Pulmonary artery endothelial cell (primary cell): ENCODE measurements at places on chromosomes 6 and 20.

DNA sequence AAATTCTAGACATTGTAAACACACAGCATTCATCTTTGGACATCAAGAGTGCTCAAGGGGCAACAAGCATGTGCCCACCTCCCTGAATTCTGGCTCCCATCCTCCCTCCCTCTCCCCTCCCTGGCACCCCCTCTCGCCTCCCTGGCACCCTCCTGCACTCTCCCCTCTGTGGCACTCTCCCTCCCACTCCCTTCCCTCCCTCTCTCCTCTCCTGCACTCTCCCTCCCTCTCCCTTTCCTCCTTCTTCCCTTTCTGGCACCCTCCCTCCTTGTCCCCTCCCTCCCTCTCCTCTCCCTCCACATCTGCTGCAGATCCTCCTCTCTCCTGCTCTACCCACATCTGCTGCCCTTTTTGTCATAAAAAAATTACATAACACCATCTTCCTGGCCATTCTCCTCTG, 113.0 kb upstream of the SLC22A23 start:
- no peak for DNase-seq

DNA sequence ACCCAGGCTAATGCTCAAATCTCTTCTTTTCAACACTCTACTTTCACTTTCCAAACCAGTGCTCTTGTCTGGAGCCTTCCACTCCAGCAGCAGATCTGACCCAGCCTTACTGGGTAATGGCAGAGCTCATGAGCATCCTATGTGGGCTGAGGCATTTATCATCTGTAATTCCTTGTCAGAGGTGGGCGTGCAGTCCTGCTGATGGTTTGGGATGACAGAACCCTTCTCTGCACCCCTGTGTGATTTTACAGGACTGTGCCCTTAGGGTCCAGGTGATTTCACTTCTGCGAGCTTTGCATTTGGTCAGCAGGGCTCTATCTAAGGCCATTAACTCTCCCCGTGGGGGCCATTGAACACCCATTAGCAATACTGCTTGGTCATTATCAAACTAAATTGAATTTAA, 55.4 kb downstream of the LAMA4 start:
- no peak for DNase-seq

DNA sequence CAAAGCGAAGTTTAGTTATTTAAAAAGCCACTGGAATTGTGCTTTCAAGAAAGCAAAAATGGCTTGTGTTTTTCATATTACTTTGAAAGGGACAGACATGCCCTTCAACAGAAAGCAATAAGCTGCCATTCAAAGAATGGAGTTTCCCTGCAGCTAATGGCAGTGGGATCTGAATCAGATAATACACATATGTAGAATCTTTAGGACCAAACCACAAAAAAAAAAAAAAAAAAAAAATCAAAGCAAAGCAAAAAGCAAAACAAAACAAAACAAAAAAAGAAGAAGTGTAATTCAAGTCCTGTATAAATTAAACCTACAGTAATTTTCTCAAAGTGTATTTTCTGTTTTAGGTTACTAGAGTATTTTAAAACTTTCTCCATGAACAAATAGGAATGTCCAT, 63.6 kb upstream of the ZNF217 start:
- DNase-seq, result no peak

GRCh38 chr6:52984247-52984646, 10.8 kb downstream of the GSTA4 start:
- DNase-seq, result no peak

DNA sequence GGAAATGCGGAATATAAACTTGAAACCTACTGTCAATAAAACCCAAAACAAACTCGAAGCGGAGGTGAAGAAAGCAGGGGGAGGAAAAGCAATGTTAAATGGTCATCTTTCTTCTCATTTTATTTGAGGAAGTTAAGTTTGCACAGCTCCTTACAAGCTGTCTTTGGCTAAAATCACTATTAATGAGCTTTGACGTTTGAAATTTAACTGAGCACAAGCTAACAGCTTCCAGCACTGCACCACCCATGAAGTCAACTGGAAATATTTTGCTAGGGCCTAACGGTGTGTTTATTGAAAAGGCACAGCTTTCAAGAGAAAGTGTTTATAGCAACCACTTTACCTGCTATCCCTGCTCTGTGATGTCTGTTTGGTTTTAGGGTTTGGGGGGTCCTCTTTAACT, 103.8 kb downstream of the PKHD1 start:
- no peak for DNase-seq

GRCh38 chr20:32395066-32395465, 36.9 kb downstream of the ASXL1 start:
- no peak for DNase-seq

DNA sequence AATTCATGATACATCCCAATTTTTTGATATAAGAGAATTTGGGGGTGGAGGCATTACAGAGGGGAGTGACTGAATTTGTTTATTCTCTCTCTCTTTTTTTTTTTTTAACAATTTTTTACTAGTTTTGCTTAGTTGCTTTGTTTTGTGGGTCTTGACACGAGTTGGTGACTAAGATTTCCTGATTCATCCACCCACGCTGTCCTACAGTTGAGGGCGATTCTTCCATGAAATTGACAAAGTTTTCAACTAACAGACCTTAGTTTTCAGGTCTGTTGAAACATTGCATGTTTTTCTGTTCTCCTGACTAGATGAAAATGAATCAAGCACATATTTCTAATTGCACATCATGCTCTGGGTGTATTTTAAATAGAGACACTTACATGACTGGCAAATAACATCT, 613.8 kb downstream of the TFAP2B start:
- no peak for DNase-seq

DNA sequence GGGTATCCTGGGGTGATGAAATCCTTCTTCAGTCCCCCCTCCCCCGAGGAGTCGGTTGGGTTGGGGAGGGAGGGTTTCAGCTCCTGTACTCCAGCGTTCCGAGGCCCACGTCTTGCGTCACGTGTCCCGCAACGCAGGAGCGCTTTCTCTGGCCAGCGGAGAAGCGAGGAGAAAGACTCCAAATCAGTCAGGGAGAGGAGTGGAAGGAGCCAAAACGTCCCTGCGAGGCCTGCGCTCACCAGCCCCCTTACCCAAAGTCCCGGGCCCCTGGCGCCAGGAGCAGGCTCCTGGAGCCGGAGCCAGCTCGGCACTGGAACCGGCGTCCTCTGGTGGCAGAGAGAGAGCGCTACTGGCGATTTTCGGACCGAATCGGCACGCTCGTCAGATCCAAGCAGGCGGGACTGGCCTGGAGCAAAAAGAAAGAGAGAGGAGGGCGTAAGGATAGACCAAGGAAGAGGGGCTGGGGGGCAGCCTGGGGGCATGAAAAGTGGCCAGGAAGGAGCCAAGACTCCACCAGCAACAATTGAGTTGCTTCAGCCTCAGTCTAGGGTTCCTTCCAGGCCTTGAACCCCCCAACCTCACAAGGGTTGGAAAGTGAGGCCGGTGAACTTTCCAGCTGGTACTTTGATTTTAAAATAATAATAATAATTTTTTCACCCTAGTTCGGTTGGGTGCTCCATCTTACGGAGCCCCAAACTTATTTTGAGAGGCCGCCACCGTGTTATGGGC, at the start of gene GNAS:
Gene GNAS (plus strand): TSS at position 174 of the 729 bp plus-strand sequence.
- no peak for DNase-seq
